Hepatocyte (in vitro differentiated cells): ENCODE measurements at places on chromosomes 5 and 9.

DNA sequence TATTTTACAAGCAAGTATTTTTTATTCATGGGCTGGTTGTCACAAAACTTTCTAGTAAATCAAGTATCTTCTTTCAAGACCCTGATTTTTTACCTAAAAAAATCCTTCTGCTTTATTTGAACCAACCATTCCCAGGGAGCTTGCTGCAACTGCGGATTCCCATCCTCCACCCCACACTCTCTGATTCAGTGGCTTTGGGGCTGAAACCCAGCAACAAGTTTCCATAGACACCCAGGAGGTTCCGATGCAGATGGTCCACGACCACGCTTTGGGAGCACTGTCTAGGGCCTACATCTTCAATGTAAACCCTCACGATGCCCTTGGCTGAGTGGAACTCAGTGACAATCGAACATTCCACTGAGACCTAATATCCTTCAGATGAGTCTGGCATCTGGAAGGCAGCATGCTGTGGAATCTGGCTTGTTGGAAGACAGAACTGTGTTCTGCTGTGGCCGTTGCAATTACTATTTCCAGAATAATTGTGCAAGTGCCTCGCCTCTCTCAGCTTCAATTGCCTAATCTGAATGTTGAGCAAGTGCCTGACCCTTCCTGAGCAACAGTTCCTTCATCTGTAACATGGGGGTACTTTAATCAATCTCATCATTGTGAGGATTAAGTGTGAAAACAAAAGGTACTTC lies 105.1 kb downstream of the INSYN2B start:
- DNase-seq = peak; percentile 9

DNA sequence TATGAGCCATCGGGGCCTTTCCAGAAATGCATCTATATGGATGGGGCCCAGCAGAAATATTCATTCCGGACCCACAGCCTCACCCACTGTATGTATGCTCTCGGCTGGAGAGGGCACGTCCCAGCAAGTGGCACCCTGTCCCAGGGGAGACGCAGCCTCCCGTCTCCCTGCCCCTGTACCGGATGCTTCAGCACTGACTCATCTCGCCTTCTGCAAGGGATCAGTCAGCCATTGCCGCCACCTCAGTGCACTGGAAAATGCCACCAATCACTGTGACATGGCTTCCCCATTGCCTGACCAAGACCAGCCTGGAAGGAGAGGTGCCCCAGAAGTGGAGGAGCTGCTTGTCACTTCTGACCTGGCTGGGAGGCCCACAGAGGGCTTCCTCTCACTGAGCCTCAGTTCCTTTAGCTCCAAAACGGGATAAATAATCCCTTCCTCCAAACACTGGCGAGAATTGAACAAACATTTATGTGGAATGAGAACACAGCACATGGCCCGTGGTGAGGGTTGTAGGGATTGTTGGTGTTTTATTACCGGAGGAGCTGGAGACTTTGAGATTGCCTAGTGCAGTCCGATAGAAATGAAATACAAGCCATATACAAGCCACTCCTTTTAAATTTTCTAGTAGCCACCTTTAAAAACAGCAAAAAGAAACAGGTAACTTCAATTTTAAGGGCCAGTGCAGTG lies 43.9 kb upstream of the ORM1 start:
- no peak for DNase-seq

DNA sequence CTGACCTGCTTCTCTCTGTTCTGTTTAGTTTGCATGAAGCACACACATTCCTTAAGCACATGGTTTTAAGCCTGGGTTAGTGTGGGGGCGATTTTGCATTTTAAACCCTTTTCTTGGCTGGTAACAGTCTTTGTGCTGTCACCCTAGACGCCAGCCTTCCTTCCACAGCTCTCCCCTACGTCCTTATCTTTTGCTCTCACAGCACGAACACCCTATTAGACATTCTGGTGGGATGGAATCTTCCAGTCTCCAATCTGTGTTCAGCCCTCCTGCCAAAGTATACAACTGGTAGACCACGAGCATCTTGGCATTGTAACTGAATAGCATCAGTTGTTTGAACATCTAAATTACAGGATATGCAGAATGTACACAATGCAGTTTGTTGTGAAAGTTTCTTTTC lies 316.9 kb upstream of the IRX2 start:
- DNase-seq = no peak

GRCh38 chr9:133188006-133188842 lies 20.8 kb downstream of the OBP2B start:
- DNase-seq = peak; percentile 69

GRCh38 chr9:107749787-107750444 lies 260.3 kb upstream of the KLF4 start:
- DNase-seq = peak; percentile 62

DNA sequence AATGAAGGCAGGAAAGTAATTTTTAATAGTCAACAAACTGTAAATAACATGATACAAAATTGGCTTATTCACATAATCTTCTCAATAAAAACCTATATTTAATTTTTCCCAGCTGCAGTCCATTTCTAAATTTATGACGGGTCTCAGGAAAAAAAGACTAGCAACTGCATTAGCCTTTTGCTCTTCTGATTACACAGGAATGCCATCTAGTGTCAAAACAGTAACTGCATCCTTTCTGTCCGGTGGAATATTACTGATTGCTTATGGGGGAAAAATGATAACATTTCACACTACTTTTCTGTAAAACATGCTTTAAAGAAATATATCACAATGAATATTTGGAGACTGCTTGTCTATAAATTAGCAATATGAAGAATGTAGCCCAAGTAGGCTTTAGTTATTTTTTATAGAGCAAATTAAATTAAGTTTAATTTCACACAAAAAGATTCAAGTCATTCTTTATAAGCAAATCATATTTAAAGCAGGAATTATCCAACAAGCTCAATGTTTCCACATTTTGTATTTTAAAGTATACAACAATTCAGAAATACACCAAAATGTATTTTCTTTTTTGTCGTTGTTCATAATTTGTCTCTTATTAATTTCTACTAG lies 534.7 kb downstream of the CDH10 start:
- DNase-seq = peak; percentile 18

DNA sequence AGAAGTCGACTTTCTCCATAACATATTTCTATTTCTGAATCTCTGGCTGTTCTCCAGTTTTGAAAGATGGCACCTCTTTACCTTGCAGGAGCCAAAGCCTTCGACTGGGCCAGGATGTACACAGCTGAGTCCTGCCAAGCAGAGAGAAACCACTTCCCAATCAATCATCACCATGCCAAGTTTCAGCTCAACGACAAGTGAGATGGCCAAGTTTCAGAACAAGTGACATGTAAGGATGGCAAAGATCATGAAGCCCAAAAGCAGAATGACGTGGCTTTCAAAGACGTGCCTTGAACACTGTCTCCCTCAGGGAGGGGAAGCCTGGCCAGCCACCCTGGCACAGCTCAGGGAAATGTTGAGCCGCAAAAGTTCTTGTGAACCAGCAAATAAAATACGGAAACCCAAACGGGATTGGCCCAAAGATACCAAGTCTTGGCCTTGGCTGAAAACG lies 17.7 kb downstream of the STK10 start:
- DNase-seq = no peak

DNA sequence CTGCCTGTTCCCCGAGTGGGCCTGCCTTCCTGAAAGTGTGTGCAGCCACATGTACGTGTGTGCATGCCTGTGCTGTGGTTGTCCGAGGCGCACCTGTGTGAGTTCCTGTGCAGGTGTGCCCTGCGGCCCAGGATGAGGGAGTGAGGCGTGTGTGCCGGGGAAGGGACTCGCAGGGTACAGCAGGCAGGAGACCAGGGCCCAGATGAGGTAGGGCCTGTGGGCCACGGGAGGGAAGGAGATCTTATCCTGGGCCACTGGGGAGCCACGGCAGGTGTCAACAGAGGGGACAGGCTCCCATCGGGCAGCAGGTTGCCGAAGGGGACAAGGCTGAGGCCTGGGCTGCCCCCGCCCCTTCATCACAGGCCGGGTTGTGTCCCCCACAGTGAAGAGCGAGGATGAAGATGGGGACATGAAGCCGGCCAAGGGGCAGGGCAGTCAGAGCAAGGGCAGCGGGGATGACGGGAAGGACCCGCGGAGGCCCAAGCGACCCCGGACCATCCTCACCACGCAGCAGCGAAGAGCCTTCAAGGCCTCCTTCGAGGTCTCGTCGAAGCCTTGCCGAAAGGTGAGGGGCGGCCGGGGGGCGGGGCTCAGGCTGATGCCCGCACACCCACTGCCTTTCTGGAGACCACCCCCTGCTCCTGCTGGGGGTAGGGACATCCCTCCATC lies 79.2 kb downstream of the LMX1B start:
- no peak for DNase-seq

DNA sequence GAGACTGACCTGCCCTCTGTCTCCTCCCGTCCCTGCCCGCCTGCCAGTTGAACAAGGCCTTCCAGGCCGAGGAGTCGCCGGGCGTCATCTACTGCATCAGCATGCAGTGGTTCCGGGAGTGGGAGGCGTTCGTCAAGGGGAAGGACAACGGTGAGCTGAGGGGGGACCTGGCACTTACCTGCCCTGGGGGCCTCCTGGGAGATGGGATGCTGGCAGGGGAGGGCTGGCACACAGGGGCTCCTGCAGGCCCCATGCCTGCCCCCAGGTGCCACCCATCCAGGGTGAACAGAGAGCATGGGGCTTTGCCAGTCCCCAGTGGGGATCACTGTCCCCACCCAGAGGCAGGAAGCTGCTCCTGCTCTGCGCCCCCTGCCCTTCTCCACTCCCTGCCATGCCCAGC lies 43.0 kb downstream of the USP20 start:
- DNase-seq = peak; percentile 2

DNA sequence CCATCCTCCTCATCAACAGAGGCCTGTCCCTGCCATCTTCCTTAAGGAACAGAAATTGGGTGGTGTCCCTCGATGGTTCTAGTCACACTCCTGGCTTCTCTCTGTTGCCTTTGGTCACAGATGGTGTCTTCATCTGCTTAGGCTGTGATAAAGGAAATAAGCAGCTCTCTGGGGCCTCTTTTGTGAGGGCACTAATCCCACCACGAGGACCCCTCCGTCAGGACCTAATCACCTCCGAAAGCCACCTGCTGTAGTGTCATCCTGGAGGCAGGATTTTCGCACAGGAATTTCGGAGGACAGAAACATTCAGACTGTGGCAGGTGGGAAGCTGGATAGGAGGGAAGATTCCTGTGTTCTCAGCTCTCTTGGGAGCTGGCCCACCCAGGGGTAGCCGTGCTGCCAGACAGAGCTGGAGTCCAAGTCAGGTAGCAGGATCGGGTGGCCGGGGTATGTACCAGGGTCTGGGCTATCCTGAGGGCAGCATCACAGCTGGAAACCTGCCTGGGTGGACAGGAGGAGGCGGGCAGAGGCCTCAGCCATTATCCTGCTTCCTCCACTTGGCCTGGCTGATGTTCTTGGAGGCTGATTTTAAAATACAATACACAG lies 59.5 kb downstream of the ANKRD33B start:
- DNase-seq = no peak

DNA sequence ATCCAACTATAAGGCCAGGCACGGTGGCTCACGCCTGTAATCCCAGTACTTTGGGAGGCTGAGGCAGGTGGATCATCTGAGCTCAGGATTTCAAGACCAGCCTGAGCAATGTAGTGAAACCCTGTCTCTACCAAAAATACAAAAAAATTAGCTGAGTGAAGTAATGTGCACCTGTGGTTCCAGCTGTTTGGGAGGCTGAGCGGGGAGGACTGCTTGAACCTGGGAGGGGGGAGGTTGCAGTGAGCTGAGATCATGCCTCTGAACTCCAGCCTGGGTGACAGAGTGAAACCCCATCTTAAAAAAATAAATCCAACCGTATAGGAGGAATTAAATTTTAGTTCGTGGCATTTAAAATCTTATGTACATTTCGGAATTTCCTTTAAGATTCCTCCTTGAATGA lies 123.4 kb downstream of the CDC42SE2 start:
- no peak for DNase-seq

GRCh38 chr9:113649054-113649453 lies 185.5 kb downstream of the RGS3 start:
- peak; percentile 75 for DNase-seq

- no peak for DNase-seq
These were observed 29.8 kb downstream of the PROP1 start for GRCh38 chr5:177966009-177966838.

- no peak for DNase-seq
These were observed 78.7 kb upstream of the UNC5A start for GRCh38 chr5:176731506-176732160.

GRCh38 chr5:111932628-111933027 lies 175.6 kb upstream of the NREP start:
- no peak for DNase-seq

DNA sequence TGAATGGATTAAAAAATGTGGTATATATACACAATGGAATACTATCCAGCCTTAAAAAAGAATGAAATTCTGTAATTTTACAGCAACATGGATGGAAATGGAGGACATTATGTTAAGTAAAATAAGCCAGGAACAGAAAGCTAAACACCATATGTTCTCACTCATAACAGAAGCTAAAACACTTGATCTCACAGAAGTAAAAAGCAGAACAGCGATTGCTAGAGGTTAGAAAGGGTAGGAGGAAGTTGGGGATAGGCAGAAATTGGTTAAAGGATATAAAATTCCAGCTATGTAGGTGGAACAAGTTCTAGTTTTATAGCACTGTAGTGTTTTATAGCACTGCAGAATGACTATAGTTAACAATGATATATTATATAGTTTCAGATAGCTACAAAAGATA lies 15.8 kb downstream of the MARCHF3 start:
- DNase-seq = no peak

GRCh38 chr5:59146729-59147128 lies 563.9 kb downstream of the RAB3C start:
- no peak for DNase-seq

GRCh38 chr5:115243412-115243811 lies 19.3 kb downstream of the PGGT1B start:
- no peak for DNase-seq

DNA sequence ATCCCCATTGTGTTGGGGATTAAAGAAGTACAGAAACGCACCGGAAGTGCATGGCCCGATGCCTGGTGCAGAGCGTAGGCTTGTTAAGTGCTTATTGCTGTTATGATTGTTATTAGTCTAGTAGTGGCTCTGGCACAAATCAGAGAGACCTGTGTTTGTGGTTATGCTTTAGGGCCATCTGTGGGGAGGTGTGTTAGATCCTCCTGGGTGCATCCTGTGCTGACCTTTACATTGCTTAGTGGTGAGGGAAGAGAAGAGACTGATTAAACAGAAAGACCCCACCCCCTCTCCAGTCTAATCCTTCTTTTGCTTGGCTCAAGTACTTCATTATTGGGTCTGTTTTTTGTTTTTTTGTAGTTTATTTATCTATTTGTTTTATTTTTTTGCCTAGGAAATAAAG lies 112.7 kb upstream of the SPRY4 start:
- DNase-seq = no peak

DNA sequence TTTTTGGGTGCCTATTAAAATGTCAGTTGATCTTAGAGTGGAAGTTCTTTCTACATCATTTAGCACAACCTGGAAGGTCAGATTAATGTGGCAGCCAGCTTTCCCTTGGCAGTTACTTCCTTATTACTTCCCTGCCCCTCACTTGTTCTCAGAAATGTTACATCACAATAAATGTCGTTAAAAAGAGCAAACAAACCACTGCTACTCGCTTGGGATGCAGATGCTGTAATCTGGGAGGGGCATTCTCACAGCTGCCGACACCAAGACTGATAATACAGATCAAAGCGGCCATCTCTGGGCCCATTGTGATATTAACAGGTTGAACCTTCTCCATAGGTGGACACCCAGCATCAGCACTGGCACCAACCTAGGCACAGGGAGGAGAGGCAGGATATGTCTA lies 29.3 kb downstream of the PLAC8L1 start:
- peak; percentile 22 for DNase-seq
